IMR-90 (cell line): ENCODE measurements at places on chromosomes 6 and 20. TPM values are rescaled to one million over a fixed set of nuclear protein-coding genes. Genes with fewer than 3 reads are reported as not detected.
A peak's percentile ranks its signal among the peaks of the same experiment; 100 is the strongest.

The KIAA1755 gene
- total RNA-seq = 2.2 and 2.5 TPM in 2 replicates

The KHDRBS2 gene
- total RNA-seq = not detected in 2 replicates

The OTOR gene
- total RNA-seq = not detected in 2 replicates

The CCM2L gene
- total RNA-seq = not detected in 2 replicates

The AKAP7 gene
- total RNA-seq = 0.54 and 3.3 TPM in 2 replicates

The SERPINB1 gene
- total RNA-seq = 6.1 TPM in 2 replicates

The NRN1 gene
- 0.28 TPM in 1 of 2 replicates, not detected in the other for total RNA-seq

The FNDC1 gene
- not detected in 2 replicates for total RNA-seq

The SOX12 gene
- total RNA-seq = 1.1 TPM in 2 replicates

GRCh38 chr20:48680650-48681049, 147.1 kb downstream of the PREX1 start:
- no peak for DNase-seq

GRCh38 chr6:142943711-142944123, 1.3 kb downstream of the HIVEP2 start:
- DNase-seq = peak; percentile 48

DNA sequence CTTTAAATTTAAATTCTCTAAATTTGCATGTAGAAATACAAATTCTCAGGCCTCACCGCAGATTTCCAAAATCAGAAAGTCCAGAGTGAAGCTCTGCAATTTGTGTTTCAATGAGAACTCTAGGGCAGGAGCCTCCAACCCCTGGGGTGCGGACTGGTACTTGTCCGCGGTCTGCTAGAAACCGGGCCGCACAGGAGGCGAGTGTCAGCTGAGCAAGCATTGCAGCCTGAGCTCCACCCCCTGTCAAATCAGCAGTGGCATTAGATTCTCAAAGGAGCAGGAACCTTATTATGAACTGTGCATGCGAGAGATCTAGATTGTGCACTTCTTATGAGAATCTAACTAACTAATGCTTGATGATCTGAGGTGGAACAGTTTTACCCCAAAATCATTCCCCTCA, 203.0 kb upstream of the PCSK2 start:
- DNase-seq = peak; percentile 28

GRCh38 chr20:8284902-8285301, 152.8 kb downstream of the PLCB1 start:
- DNase-seq = no peak

DNA sequence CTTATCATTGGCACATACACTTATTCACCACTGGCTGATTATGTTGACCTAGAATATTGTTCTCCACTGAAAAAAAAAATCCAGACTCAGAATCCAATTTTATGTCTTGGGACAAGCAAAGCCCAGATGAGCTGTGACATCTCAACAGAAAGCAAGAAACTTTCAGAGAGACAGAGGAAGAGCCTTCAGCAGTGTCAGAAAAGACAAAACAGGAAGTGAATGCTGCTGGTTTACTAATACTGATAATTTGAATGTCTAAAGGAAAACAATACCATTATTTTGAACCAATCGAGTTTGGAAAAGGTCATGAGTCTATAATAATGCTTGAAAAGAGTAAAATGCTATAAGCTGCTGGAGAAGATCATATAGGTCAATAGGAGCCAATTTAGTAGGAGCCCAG, 179.8 kb upstream of the RIMS1 start:
- no peak for DNase-seq

GRCh38 chr6:165834613-165835259, 171.7 kb upstream of the PDE10A start:
- peak; percentile 17 for DNase-seq

GRCh38 chr6:79813143-79813850, 134.1 kb downstream of the ELOVL4 start:
- no peak for DNase-seq

DNA sequence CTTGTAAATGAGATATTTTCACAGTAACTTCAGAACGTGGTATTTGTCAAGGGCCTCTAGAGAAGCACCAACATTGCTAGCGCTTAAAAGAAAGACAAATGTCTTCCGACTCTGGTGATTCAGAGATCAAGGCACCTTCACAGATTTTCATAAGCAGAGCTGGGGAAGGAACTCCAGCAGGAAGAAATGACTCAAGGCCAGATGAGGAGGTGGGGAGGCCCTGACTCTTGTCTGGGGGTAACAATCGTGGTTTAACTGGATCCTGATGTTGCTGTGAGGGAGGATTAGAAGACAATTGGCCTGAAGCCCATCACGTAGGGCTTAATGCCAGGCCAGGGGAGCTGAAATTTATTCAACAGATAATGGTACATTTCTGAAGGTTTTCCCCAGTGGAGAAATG, 122.9 kb upstream of the QKI start:
- no peak for DNase-seq

DNA sequence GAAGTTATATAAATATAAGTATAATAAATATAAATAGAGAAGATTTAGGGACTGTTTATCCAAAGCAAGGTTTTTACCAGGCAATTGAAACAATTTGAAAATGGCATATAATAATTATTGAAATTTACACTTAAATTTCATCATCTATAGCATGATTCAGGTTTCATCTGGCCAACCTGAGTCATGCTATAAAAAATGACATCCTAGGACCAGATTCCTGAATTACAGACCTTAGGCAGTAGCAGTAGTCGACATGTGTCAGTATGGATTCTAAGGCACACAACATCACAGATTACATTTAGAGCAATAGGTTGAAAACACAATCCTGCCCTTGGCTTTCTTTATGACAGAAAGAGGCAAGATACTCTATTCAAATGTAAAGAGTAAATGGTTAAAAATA, 592.3 kb downstream of the PHF3 start:
- DNase-seq = peak; percentile 27

- no peak for DNase-seq
Observed at GRCh38 chr6:126086560-126086959, 100.2 kb downstream of the TRMT11 start.

GRCh38 chr6:117272891-117273290, 7.5 kb downstream of the VGLL2 start:
- no peak for DNase-seq

DNA sequence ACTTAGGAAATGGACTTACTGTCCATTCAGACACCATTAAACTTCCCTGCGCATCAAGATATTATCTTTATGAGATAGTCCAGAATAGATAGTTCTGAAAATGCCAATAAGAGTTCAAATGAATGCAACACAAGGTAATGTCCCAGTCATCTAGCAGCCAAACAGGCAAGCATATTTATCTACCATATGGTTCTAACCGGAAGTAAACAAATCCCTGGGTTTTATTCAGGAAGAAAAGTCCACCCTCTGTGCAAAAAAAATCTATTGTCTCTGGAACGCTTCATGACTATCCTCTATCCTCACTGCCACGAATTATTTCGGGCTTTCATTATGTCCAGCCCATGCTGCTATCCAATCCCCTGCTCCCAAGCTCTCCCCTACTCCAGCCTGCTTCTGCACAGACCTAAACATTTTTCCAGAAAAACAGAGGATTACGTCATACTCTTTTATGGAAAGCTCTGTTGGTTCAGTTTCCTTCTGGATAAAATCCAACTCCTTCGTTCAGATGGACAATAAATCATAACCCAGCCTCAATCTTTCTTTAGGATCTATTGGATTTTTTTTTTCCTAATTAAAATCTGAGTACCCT, 11.4 kb downstream of the PPIL6 start:
- DNase-seq = peak; percentile 74

DNA sequence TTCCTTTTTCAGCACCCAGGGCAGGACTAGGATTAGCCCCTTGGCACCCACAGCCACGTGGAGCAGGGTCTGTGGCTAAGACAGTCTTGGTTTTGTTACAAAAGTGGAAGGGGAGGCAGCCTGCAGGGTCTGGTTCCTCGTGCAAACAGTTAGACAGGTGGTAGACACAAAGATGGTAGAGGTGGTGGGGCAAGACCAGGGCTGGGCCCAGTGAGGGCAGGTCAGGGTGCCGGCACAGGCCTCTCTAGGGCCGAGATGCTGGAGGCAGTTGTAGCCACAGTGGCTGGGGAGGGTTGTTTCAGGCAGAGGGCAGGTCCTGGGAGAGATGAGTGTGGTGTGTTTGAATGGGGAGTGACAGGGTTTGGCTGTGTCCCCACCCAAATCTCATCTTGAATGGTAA, 161.6 kb downstream of the SMOC2 start:
- DNase-seq = no peak

GRCh38 chr20:4601630-4602296, 119.9 kb upstream of the PRND start:
- DNase-seq = no peak

DNA sequence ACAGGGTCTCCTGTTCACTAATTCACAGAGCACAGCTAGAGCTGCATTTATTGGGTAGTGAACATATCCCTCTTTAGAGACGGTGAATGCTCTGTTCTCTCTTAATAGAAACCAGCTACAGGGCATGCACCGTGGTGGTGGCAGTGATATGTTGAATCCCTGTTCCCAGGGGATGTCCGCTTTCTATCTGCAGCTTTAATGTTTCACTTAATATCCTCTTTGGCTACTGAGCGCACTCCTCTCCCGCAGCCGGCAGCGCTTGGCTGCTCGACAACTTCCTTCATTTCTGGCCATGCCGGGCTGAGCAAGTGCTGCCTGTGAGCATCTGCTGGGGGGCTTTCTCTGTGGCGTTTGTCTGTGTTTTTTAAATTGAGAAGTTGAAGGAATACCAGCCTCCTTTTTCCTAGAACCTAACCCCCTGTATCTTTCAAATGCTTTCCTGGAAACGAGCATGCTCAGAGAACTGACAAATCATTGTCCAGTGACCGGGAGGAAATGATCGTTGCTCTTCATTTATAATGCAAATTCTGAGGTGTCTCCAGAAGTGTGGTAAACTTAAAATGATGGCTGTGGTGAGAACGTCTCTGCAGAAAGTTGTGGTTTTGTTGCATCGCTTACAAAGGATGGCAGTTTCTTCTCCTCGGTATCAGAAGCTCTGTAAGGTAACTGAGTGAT, 297.9 kb downstream of the UTRN start:
- DNase-seq = peak; percentile 30

GRCh38 chr6:14118091-14118439, 493 bp downstream of the CD83 start:
- no peak for DNase-seq

DNA sequence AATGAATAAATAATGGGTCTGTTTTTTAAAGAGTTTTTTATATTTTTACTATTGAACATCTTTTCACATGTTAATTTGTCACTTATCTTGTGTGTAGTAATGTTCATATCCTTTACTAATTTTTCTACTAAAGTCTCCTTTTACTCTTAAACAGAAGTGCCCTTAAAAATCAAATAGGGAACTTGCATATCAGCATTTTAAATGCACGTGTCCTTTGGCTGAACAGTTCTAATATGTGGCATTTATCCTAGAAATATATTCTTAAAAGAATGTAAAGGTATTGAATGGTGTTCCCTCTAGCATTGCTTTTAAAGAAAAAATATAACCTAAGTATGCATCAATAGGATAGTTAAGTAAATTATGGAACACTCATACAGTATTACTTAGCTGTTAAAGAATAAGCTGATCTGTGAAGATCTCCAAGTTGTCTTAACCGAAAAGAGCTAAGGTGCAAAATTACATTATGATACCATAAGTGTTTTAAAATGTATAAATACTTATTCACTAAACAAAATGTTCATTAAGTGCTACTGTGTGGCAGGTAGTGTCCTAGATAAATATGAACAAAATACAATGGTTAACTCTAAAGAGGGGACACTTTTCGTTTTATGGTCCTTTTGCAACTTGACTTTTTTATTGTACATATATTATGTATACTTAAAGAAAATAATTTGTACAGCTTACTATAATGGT, 631 bp upstream of the PGBD1 start:
- DNase-seq = no peak

DNA sequence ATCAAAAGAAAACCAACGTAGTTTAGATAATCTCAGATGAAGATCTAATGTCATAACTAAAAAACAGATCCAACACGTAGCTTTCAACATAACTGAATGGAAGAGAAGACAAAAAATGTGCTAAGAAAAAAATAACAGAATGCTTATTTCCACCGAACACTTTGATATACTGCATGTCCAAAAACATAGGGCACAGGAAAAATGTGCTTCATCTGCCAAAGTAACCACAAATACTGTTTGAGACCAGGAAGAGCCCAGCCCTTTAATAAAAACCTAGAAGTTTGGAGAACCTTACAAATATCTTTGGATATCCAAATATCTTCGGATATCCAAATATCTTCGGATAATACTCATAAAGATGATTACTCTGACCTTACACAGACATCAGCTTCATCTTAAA, 19.8 kb downstream of the LAMA4 start:
- no peak for DNase-seq

DNA sequence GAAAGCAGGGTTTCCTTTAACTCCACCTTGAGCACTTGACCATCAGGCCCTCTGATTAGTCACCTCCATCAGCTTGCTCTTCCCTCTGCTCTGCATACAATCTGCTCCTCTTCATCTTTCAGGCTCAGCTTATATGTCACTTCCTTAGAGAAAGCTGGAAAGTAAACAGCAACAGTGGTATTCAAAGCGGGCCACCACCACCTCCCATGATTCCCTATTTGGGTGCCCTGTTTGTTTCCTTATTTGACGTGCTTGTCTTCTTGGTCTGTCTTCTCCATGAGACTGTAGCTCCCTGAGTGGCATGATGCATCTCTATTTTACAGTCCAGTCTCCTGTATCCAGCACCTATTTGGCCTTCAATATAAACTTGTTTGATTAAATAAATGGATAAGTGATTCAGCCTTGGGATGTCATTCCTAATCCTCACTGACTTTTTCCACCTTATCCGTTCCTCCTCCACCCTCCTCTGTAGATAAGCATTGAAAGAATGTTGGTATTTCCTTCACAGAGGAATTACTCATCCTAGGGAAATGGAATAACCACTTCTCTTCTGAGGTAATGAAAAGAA, 102.8 kb upstream of the SGK1 start:
- peak; percentile 90 for DNase-seq

DNA sequence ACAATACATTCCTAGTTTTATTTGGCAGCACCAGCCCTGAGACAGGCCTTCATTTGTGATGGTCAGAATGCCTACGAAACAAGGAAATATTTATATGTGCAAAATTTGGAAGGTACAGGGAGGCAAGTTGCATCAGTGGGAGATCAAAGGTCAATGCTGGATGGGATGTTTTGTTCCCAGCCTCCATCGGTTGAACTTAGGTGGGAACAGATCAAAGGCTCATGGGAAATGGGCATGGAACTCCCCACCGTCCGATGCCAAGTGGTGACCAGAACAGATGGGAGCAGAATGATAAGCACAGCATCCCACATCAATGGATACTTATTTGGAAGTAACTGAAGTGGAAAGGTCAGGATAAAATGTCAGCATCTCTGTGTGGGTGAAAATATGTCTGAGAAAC, 177.7 kb upstream of the TNFAIP3 start:
- DNase-seq = no peak

GRCh38 chr6:90448836-90449235, 138.0 kb downstream of the MAP3K7 start:
- no peak for DNase-seq

DNA sequence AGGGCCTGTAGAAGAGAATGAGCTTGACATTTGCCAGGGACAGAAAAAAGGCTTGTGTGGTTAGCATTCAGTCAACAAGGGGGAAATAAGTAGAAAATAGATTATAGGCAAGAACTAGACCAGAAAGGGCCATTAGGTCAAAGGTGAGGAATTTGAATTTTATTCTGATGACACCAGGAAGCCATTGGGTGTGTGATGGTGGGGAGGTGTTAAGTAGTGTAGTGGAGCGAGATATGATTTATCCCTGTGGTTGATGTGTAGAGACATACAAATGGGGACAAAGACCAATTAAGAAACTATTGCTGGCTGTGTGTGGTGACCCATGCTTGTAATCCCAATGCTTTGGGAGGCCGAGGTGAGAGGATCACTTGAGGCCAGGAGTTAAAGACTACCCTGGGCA, 11.0 kb downstream of the DSTN start:
- no peak for DNase-seq

GRCh38 chr6:106823732-106824351, 150.7 kb downstream of the CD24 start:
- no peak for DNase-seq

GRCh38 chr20:37520419-37520955, 563 bp upstream of the NNAT start:
- DNase-seq = no peak
